Spleen (tissue), 13 donors: ENCODE measurements at places on chromosomes 16 and 17.

DNA sequence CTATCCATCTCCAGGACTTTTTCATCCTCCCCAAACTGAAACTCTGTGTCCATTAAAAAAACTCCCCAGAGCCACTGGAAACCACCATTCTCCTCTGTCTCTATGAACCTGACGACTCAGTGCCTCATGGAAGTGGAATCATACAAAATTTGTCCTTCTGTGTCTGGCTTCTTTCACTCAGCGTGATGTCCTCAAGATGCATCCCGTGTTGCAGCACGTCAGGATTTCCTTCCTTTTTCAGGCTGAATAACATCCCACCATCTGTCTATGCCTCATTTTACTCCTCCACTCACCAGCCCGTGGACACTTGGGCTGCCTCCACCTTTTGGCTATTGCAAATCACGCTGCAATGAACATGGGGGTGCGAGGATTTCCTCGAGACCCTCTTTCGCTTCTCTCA lies 12.6 kb upstream of the ALDH3A1 start:
- DNase-seq: no peak

DNA sequence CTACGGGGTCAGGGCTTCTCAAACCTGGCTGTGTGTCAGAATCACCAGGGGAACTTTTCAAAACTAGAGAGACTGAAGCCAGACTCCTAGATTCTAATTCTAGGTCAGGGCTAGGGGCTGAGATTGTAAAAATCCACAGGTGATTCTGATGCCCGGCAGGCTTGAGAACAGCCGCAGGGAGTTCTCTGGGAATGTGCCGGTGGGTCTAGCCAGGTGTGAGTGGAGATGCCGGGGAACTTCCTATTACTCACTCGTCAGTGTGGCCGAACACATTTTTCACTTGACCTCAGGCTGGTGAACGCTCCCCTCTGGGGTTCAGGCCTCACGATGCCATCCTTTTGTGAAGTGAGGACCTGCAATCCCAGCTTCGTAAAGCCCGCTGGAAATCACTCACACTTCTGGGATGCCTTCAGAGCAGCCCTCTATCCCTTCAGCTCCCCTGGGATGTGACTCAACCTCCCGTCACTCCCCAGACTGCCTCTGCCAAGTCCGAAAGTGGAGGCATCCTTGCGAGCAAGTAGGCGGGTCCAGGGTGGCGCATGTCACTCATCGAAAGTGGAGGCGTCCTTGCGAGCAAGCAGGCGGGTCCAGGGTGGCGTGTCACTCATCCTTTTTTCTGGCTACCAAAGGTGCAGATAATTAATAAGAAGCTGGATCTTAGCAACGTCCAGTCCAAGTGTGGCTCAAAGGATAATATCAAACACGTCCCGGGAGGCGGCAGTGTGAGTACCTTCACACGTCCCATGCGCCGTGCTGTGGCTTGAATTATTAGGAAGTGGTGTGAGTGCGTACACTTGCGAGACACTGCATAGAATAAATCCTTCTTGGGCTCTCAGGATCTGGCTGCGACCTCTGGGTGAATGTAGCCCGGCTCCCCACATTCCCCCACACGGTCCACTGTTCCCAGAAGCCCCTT lies 10.9 kb downstream of the STH start:
- DNase-seq: no peak

DNA sequence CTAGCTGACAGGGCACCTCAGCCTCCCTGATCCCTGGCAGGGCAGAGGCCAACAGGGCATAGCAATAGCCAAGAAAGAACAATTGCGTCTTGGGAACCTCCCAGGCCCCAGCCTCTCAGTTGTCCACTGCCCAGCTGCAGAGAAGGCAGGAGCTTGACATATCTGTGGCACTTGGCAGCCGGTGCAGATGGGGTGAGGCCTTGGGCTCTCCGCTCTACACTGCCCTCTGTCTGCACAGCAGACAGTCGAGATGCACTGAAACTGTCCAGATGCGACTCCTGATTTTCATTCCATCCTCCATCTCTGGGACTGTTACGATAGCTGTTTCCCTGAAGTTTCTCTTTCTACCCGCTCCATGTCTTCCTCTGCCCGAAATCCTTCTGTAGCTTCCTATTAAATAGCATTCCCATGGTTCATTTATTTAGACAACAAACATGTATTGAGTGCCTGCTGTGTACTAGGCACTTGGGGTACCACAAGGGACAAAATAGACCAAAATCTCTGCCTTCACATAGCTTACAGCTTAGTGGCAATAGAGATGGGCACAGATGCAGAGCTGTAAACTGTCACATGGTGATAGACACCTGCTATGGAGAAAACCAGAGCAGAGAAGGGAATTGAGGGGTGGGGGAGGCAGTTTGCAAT lies 3.3 kb downstream of the POLR3E start:
- DNase-seq: peak; percentile 79

- no peak for DNase-seq
Observed at GRCh38 chr17:77109764-77110359, 30.9 kb upstream of the SEC14L1 start.

- no peak for DNase-seq
Observed at GRCh38 chr17:40251576-40251975, 32.5 kb downstream of the WIPF2 start.

- no peak for DNase-seq
Observed at GRCh38 chr17:50603340-50603739, 31.3 kb upstream of the ABCC3 start.

DNA sequence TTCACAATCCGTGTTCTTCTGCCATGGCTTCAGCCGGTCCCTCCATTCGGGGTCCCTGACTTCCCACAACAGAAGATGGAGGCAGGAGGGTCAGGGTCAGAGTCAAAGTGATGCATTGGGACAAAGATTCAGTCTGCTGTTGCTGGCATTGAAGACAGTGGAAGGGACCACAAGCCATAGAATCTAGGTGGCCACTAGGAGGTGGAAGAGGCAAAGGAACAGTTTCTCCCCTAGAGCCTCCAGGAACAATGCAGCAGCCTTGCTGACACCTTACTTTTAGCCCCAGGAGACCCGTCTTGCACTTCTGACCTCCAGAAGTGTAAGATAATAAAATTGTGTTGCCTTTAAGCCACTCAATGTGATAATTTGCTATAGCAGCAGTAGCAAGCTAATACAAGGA lies 55.9 kb downstream of the MFSD11 start:
- DNase-seq: peak; percentile 4

GRCh38 chr17:45096141-45096540 lies 35.0 kb downstream of the NMT1 start:
- DNase-seq: no peak

GRCh38 chr17:82865274-82865673 lies 25.5 kb upstream of the ZNF750 start:
- peak; percentile 76 for DNase-seq

GRCh38 chr17:80778716-80779115 lies 212.9 kb upstream of the CHMP6 start:
- DNase-seq: no peak

DNA sequence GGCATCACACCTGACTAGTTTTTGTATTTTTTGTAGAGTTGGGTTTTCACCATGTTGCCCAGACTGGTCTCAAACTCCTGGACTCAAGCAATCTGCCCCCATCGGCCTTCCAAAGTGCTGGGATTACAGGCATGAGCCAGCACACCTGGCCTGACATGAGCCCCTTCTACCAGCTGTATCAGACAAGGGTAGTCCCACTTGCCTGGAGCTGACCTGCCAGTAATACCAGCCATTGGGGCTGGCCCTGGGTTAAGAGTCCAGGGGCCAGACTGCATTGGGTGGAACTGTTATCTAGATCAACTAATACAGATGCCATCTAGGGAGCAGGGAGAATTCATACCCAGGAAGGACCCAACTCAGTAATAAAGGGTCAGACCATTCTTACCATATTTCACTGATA lies 28.1 kb downstream of the WSB1 start:
- no peak for DNase-seq

GRCh38 chr16:61823326-61823725 lies 212.9 kb downstream of the CDH8 start:
- DNase-seq: no peak
